Stimulated activated CD4-positive, alpha-beta T cell treated with anti-CD3 and anti-CD28 coated beads, Interleukin-4, amount 100 ng/mL, for 48 hours (primary cell): ENCODE measurements at places on chromosomes 7 and 10.
A peak's percentile ranks its signal among the peaks of the same experiment; 100 is the strongest.

DNA sequence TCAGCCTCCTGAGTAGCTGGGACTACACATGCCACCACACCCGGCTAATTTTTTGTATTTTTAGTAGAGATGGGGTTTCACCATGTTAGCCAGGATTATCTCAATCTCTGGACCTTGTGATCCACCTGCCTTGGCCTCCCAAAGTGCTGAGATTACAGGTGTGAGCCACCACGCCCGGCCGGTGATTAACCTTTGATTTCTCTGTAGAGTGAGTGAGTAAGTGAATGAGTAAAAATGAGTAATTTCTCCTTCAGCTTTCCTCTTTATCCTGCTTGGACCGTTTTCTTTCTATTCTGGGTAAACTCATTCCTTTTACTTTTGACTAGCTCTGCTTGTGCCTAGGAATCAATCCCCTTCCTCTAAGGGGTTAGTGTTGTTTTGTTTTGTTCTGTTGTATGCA, 36.8 kb downstream of the ST7 start:
- no peak for DNase-seq

DNA sequence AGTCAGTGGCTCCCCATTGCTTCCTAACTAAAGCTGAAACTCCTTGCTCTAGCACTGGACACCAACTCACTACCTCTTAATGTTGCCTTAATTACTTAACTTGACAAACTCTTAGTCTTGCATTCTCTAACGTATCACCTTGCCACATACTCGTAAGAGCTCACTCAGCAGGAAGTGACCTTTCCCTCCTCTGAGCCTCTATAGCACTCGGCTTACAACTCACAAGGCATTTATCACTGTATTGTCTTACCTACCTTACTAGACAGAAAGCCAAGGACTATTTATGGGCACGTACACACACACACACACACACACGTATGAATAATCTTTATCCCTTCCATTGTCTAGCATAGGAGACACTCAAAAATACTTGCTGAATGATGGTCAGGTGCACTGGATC, 21.2 kb downstream of the CEP41 start:
- DNase-seq: no peak

DNA sequence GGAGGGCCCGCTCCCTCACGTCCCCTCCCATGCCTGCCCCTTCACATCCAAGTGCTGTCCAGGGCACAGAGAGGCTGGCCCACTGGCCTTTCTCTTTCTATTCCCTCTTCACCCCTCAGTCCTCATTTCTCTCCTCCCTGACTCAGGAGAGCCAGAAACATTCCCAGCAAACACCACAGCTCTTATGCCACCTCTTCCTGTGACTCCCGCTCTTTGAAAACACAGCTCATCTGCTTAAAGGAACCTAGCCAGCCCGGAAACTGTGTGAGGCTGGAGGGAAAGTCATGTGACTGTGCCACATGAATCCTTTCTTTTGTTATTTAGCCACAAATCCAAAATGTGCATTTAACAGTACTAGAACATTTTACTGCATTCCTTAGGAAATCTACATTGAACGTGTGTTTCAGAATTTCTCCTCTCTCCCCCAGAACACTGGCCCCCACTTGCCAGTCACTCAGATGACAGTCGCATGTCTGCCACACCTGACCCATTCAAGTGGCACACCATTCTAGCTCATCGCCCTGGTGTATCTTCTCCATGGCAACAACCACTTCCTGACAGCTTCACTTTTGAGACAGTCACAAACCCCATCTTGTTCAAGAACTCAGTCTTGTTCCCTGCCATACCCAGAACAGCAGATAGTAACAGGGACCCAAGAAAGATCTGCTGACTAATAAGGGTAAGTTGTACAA, 42.8 kb downstream of the GRB10 start:
- peak; percentile 17 for DNase-seq

DNA sequence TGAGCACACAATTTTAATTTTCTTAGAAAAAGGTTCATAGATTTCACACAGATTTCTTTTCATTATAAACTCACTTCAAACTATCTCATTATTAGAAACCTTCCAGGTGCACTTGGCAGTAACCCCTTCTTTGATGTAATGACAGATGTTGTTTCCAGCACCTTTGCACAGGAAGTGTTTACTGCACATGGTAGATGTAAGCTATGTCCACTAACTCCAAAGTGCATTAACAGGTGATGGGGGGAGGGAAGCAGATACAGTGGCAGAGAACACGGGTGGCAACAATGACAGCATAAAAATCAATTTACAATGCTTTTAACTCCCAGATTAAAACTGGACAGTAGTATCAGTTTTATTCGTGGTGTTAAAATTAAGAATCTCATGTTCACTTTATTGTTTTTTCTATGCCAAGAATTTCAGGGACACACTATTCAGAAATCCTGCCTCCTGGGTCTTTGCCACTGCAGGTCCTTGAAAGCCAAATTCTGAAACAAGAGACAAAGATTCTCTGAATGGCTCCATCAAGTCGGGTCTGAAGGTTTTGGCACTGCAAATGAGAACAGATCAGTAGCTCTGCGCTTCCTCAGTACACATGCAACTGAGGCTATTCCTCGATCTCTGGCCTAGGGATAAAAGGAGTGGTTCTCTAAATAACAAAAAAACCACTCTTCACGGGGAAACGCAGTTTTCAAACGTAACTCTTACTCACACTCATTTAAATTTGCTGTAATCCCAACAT, 187.7 kb downstream of the JAZF1 start:
- DNase-seq: no peak

- DNase-seq: no peak
Observed at GRCh38 chr10:78504181-78504580, 470.5 kb downstream of the RPS24 start.

GRCh38 chr7:14999331-14999730, 96.8 kb upstream of the DGKB start:
- no peak for DNase-seq

GRCh38 chr7:34128762-34129161, 223.4 kb downstream of the BMPER start:
- DNase-seq: no peak
